ENCODE measurements at places on chromosomes 13 and 19.

GRCh38 chr19:29609636-29610035 lies 3.6 kb downstream of the POP4 start:
- no peak for DNase-seq

DNA sequence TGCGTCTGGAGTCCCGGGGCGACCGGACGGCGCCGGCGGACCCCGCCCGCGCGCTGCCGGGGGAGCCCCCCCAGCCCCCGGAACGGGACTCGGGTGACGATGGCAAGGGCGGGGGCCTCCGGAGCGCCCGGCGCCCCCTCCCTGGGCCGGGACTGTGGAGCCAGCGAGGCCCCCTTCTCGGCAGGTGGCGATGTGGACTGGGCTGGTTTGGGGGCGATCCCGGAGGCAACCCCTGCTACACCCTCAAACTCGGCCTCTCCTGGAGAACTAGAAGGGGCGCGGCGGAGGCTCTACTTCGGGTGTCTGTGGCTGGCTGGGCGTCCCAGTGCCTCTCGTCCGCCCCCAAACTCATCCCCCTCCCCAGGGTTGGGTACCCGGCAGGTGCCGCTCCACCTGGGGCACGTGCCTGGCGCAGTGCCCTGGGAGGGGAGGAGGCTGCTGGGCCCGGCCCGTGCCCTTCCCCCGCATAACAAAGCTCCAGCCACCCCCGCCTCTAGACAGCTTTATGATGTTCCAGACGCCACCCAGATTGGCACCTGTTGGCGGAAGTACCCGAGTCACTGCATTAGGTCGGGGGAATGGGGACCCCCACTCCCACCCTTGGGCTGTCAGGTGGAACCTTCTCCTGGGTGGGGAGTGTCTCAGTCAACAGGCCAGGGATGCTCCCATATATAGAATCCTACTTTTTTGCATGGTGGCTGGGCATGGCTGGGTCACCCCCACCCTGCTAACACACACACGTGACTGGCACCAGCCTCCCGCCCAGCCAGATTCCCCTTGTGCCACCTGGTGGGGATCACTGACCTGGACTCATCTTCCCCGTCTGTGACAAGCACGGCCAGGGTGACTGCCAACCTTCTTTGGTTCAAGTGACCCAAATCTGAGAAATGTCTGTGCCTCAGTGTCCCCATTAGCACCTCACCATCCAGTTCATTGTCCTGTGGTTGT lies 722 bp downstream of the PKN1 start:
- DNase-seq, result peak; percentile 62

DNA sequence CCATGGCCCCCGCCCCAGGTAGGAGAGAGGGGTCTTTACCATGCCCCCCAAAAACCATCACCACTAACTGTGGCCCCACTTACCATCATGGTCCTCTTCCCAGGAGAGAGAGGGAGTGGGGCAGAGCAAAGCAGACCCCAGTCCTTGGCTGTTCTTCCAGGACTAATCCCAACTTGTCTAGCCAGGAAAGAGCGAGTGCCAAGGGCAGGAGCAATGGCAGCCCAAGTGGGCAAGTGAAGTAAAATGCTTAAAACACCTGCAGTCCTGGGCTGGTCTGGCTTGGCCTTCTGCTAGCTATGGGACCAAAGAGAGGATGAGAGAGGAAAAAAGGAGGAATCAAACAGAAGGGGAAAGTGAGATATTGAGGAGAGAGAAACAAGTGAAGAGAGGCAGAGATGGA lies 17.9 kb downstream of the ZSWIM4 start:
- DNase-seq, result no peak

DNA sequence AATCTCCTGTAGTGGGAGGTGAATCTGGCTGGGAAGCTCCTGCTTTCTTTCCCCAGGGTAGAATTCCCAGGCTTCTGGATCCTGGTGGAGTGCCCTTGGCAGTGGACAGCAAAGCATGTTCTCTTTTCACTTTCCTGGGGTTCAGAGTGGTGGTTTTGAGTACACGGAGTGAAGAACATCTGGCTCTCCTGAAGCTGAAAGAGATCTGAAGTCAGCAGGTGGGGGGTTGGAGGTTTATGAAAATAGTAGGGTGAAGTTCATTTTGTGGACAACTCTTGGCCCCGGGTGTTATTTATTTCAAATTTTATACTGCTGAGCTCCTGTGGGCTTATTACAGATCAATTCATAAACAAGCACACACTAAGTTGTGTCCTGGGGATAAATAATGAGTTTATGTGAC lies 497.3 kb downstream of the KLF5 start:
- no peak for DNase-seq

GRCh38 chr13:40096357-40096901 lies 441.0 kb downstream of the COG6 start:
- DNase-seq, result no peak

- DNase-seq, result no peak
These were observed 26.3 kb downstream of the EPS15L1 start for GRCh38 chr19:16445238-16446107.

DNA sequence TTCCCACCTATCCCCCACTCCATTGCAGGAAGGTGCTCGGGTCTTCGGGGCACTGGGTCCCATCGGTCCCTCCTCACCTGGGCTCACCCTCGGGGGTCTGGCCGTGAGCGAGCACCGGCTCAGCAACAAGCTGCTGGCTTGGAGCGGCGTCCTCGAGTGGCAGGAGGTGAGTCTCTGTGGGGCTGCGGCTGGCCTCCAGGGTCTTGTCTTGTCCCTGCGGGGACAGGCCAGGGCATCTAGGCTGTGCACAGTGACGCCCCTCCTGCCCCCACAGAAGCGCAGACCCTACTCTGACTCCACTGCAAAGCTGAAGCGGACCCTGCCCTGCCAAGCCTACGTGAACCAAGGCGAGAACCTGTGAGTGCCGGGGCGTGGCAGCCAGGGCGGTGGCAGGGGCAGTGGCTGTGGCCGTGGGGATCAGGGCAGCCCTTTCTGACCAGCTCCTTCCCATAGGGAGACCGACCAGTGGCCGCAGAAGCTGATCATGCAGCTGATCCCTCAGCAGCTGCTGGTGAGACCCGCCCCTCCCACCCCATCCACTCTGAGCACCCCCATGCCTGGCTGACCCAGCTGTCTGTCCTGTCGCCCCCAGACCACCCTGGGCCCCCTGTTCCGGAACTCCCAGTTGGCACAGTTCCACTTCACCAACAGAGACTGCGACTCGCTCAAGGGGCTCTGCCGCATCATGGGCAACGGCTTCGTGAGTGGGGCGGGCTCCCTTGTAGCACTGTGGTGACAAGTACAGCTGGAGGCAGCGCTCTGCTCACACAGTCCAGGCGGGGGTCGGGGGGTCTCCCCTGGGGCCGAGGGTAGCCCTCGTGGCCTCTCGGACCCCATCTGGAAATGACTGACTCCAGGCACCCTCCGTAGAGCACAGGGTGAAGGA lies 3.7 kb downstream of the PTOV1 start:
- peak; percentile 48 for DNase-seq

- no peak for DNase-seq
These were observed 229.4 kb downstream of the ITGBL1 start for GRCh38 chr13:101681834-101682233.

GRCh38 chr13:45373162-45373547 lies 32.2 kb upstream of the TPT1 start:
- no peak for DNase-seq

- DNase-seq, result no peak
These were observed 56.1 kb downstream of the DNM2 start for GRCh38 chr19:10773969-10774368.

DNA sequence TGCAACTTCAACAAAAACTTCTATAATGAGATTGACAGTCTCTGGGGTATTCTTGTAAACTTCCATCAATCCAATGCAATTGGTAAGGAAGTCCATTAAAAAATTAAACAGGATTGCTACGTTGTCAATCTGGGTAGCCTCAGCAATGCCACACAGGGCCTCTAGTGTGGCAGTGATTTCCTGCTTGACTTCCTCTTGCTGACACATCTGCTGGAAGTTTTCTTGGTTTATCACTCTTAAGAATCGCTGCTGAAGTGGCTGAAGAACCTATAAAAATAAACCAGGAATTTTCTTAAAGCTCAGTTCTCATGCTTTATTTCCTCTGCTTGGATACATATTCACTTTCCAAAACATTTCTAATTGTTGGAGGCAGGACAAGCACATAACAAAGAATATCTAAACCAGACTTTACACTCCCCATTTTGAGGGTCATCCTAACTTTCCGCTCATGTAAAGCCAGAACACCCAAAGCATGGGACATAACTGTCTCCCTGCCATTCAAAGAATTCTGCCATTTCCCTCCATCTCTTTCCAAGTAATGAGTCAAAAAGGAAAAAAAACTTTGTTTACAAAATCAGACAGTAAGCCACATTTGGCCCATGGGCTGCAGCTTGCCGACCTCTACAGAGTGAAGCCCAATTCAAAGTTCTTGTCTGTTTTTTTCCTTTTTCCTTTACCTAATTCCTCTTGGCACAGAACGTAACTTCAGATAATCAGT lies 23.2 kb upstream of the EEF1AKMT1 start:
- DNase-seq, result no peak

DNA sequence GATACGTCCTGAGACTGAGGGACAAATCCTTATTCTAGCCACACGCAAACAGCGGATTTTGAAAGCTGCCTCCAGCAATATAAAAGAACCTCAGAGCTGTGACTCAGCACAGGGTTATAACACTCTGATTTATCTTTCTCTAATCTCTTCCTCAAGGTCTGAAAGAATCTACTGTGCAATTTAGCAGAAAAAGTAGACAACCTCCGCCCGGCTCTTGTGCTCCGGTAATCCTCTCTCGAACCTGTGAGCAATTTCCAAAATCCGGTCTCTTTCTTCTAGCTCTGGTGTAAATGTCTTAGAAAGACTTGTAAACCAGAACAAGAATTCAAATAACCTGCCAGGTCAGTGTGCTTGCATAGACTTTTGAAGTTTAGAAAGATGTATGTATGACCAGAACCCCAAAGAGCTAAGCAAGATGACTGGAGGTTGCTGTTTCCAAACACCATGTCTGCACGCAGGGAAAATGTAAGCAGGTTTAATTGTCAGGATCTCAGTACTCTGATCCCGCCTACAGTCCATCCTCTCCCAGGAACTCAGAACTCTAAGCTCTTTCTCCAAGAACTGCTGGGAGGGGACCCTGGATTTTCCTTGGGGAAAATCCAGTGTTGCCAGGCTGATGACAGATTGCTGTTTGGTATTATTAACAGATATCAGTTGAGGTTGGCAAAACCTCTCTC lies 338.1 kb downstream of the RFC3 start:
- DNase-seq, result no peak

GRCh38 chr13:100128838-100129237 lies 39.9 kb downstream of the PCCA start:
- no peak for DNase-seq

GRCh38 chr19:35229601-35230000 lies 1.1 kb upstream of the FAM187B start:
- DNase-seq, result no peak

DNA sequence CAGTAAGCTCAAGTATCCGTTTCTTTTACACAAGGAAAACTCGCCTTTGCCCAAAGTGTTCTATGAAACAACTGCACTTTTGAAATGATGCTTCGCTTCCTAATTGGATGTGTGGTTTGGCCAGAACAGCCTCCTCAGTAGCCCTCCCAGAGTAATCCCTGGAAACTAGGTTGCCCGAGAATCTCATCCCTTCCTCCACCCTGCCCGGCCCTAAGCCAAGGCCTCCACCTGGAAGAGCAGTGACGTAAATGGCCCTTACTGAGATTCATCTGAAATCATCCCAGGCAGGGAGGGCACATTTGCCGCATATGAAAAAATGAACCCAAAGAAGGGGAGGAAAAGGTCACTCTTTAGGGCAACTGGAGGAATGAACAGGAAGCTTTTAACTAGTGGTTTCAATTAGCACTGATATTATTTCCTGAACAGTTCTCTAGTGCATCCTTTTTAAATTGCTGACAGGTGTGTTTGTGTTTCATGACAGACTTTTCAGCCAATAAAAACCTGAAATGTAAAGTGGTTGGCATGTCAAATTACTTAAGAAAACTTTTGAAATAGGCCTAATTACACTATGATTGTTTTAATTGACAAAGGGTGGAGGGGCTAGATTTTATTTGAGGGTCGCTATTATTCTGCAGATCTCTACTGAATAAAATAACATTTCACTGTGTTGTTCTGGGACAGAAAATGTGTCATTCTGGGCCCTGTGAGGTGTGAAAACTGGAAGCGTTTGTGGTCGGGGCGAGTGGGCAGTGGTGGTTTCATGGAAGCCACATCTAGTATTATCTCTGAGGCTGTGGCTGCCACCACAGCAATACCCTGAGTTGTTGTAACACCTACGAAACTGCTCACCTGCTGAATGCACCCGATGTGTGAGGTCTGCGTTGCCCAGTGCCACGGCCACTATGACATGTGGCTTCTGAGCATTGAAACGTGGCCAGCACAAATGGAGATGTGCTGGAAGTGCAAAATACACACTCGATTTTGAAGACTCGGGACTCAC lies 112.1 kb downstream of the ZIC5 start:
- DNase-seq, result no peak

GRCh38 chr19:45667620-45668341 lies at the start of gene GIPR:
Gene GIPR, plus strand, starts transcription at chr19:45668221. Its CDS starts 1,300 bp downstream, at chr19:45669521.
- peak; percentile 66 for DNase-seq

- DNase-seq, result no peak
These were observed 32.6 kb downstream of the RYR1 start for GRCh38 chr19:38466050-38466449.

DNA sequence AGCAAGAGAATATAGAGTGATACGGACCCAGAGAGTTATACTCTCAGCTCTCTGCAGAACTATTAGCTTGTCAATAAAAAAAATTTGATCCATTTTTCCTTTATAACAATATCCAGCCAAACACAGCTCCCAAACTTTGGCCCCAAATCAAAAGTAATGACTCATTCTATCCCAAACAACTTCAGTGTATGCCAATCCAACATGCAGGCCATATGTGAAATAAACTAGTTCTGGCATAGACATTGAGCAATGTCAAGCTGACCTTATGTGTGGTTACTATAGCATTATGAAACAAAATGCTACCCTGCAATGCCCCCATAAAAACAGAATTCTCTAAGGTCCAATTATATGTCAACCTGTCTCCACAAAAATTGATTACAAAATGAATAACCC lies 209.5 kb downstream of the DNAJC15 start:
- no peak for DNase-seq

GRCh38 chr19:1264801-1265614 lies 4.1 kb upstream of the CIRBP start:
- peak; percentile 70 for DNase-seq

- no peak for DNase-seq
These were observed 3.2 kb upstream of the ZNF850 start for GRCh38 chr19:36775768-36776167.

GRCh38 chr19:35249848-35250711 lies 1.3 kb downstream of the LSR start:
- no peak for DNase-seq

- no peak for DNase-seq
These were observed 2.4 kb downstream of the SMG9 start for GRCh38 chr19:43752287-43752875.

DNA sequence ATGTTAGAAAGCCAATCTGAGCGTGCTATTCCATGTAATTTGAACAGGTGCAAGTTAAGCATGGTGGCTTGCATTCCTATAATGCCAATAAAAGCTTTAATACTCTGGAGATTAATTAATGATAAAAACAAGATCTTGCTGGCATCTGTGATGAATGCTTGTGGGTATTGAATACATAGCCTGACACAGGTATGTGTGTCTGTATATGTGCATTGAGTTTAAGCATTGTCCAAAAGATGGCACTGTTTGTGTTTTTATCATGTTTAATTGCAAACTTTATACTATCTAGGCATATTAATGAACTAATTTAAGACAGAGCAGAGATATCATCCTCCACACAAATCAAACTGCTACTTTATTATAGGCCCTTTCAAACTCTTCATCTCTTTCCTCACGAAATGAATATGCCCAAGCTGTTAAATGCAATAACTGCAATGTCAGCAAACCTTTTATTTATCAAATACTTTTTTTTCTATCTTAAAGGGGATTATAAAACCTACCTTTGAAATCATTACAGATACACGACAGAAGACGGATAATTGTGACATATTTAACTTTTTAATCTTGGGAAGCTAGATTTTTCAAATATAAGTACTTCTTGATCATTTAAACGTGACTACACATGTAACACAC lies 86.5 kb downstream of the TNFSF11 start:
- no peak for DNase-seq
